ENCODE measurements at places on chromosomes 12 and 14.
A peak's percentile ranks its signal among the peaks of the same experiment; 100 is the strongest.

DNA sequence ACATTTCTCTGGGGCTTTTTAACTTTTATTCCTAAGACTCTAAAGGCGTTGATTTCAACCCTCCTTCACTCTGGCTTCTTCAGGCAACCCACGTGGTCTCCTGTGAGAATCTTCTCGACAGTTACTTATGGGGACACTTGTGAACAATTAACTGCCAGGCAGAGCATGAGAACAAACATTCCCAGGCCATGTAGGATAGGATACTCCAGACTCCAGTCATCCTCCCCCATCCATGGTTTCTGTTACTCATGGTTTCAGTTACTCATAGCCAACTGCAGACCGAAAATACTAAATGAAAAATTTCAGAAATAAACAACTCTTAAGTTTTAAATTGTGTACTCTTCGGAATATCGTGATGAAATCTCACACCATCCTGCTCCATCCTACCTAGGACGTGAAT, 19.5 kb downstream of the GPR68 start:
- DNase-seq: no peak

- peak; percentile 68 for DNase-seq
Observed at GRCh38 chr12:53220694-53221202, 11.3 kb downstream of the RARG start.

DNA sequence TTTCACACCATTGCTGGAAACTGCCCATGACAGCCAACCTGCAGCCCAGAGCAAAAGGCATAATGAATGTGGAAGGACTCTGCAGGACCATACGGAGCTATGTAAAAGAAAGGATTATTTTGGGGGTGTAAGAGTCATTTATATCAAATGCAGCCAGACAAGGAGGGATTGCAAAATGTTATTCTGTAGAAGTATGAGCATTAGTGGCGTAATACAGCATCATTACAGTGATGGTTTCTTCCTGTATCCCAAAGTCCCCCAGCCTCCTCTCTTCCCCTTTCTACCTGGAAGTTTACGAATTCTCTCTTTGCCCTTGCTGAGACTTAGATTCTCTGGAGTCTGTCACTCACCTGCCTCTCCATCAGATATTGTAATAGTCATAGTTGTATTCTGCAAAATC, 89.9 kb downstream of the BORCS5 start:
- DNase-seq: no peak

- no peak for DNase-seq
Observed at GRCh38 chr12:112252184-112252583, 126.8 kb downstream of the TRAFD1 start.

DNA sequence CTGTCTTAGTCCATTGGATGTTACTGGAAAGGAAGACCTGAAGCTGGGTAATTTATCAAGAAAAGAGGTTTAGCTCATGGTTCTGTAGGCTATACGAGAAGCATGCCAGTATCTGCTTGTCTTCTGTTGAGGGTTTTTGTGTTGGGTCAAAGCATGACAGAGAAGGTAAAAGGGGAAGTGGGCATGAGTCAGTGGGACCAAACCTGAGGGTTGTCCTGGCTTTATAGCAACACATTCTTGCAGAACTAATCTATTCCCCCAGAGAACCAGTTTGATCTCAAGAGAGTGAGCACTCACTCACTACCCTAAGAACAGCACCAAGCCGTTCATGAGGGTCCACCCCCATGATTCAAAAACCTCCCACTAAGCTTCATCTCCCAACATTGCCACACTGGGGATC, 19.0 kb upstream of the KRAS start:
- DNase-seq: no peak
